ENCODE measurements at places on chromosomes 11 and 22.

- no peak for DNase-seq
Measured at GRCh38 chr11:91840640-91841240, 383.9 kb upstream of the FAT3 start.

DNA sequence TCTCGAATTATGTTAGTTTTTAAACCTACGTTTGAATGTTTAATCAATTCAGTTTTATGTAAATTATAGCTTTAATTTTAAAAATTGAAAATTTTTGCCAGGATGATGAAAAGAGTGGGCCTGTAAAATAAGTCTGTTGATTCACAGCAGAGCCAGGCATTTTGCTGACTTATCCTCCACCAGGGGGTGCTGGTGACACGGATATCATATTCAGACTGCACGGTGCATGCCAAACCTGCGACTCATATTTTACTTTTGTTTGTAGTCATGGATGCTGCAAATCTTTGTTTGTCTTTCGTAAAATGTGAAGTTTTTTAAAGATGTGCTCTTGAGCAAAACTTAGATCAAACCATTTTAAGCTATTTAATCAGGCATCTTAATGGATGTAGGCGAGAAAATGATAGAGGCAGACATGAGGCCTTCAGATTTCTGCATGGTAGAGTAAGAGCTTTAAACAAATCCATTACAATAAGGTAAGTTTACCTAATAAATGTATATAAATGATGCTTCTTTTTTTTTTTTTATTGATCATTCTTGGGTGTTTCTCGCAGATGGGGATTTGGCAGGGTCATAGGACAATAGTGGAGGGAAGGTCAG is 3.6 kb upstream of the OR8B3 start:
- DNase-seq: peak; percentile 30

GRCh38 chr11:123054301-123055065 is 7.5 kb downstream of the HSPA8 start:
- peak; percentile 39 for DNase-seq

DNA sequence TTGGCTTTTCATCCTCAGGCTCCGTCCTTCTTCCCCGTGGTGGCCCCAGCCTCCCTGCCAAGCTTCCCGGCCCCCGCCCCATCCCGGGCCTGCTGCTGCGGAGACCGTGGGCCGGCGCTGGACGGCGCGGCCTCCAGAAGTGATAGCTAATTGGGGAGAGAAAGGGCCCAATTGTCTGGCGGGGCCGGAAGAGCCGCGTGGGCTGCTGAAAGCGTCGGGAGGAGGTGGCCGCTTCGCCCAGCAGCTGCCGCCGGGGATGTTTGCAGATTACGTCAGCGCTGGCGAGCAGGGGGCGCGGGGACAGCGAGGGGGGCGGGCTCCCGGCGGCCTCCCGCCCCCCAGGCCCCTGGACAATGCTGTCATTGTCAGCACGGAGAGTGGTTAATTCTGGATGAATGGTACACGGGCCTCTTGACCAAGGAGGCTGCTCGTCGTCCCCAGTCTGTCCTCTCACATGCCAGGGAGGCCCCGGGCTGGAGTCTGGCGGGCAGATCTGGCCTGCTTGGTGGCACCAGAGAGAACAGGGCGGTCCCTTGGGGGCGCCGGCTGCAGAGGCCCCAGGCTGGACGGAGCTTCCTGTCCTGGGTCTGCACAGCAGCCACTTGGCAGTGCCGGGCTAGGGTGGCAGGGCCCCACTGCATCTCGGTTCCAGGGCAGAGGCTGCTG is 1.6 kb downstream of the SMIM38 start:
- no peak for DNase-seq

DNA sequence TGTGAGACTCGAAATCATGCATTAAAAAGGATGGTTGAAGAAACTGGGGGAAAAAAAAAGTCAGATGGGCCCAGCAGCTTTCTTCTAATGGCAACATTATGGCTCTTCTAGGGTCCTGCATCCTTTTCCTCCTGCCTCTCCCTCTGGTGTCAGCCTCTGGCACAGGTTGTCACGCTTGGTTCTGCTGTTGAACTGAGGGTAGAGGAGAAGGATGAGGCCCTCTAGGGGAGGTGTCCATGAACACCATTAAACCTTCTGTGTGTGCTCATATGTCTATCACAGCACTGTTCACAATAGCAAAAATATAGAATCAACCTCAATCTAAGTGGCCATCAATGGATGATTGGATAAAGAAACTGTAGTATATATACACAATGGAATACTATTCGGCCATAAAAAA is 36.0 kb downstream of the BUD13 start:
- no peak for DNase-seq

- DNase-seq: no peak
Measured at GRCh38 chr11:85123752-85124231, 503.4 kb downstream of the DLG2 start.

GRCh38 chr11:108973402-108974162 is 308.7 kb downstream of the DDX10 start:
- DNase-seq: no peak

DNA sequence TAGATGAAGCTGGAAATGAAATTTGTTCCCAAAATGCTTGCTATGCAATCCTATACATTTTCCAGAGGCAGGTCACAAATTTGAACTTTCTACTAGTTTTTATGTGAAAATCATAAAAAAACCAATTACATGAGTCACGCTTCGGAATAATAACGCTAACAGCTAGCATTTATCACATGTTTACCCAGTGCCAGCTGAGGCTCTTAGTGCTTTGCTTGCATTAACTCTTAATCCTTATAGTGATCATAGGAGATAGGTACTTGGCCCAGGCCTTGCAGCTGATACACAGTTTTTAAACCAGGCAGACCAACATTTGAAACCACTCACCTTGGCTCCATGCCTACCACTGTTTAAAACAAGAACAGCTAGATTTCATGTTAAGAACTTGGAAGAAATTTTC is 131.8 kb upstream of the RAG2 start:
- no peak for DNase-seq

DNA sequence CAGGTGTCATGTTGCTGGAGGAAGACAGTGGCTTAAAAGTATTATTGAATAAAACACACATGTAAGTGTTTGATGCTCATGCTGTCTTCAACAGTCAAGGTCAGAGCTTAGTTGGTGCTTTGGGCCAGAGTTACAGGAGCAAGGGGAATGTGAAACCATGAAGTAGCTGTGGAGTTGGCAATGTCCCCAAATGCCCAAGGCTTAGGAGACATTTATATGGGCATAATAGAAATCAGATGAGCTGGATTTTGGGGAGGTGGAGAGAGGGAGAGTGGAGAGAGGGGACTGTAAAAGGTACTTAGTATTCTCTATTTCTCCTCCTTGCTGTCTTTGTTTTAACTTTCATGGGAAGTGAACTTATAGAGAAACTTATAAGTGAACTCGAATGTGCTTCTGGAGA is 407.8 kb downstream of the ETS1 start:
- DNase-seq: no peak

Data from CD4-positive, alpha-beta T cell treated with Interleukin-17A for 4 hours (primary cell).